ENCODE measurements at places on chromosomes 12 and 14.

DNA sequence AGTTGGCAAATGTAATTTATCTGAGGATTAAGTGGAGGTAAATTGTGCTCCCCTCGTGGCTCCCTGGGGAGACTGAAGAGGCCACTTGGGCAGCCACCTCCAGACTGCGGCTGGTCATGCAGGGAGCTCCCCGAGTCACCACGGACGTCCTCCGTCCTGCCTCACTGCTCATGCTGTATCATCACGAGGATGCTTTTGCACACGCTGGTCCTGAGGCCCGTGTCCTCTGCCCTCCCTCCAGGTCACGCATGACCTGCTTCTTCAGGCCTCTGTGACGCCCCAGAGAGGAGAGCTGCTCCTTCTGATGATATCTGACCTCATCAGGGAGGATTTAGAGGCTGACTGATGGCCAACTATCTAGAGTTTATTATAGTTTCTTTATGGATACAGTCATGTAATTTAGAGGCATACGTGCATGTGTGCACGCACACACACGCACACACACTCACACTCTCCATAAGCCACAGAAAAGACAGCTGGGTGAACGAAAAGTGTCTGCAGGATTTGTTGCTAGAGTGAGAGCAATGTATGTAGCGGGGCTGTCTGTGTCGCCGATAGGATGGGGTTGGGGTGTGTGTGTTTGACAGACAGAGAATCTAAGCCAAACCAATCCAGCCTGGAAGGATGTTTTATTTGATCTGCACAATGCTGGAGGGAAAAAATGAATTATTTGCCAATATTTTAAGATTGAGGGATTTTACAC lies 160.0 kb downstream of the ADGRD1 start:
- no peak for DNase-seq

- DNase-seq, result no peak
These were observed 264.2 kb upstream of the AMIGO2 start for GRCh38 chr12:47343684-47344567.

GRCh38 chr12:75862692-75863471 lies 168.7 kb downstream of the PHLDA1 start:
- no peak for DNase-seq

DNA sequence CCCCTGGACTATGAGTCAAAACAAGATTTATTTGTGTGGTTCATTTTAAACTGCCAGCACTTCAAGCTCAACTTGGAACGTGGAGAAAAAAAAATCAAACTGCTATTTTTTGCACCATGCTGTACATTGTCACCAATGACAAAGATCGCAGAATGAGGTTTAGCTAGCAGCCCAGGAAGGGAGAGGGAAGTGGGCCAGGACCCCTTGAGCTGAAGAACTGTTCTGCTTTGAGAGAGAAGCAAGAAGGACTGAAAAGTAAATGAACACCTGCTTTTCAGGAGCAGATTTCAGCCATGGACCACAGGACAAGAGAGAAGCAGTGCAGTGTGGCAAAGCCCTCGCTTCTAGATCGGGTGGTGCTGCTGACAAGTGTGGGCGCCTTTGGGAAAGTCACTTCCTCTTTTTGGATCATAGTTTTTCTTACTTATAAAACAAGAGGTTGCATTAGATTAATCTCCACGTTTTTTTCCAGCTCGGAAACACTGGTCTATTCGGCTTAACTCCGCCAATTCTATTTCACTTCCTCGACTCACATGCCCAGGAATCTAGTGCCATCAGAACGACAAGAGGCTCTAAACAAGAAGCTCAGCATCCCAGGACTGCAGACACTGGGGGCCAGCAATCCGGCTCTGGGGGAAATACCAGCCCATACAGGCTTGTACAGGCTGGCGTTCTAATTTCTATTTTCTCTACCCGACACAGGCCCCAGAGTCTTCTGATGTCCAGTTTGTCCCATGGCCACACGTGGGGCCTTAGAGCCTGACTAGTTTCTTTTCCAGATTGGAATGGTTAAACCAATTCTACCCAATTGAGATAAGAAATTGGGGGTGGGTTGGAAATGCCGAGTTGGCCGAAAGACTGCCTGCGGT lies 129.9 kb downstream of the CRACR2A start:
- peak; percentile 11 for DNase-seq

DNA sequence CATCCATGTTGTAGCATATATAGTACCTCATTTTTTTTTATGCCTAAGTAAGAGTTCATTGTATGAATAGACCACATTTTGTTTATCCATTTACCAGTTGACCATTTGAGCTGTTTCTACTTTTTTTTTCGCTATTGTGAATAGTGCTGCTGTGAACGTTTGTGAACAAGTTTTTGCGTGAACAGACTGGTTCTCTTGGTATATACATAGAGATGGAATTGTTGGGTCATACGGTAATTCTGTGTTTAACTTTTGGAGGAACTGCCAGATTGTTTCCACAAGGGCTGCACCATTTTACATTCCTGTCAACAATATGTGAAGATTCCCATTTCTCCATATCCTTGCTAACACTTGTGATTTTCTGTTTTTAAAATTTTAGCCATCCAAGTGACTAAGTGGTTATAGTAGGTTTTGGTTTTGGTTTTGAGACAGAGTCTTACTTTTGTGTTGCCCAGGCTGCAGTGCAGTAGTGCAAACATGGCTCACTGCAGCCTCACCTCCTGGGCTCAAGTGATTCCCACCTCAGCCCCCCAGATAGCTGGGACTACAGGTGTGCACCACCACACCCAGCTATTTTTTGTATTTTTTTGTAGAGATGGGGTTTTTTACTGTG lies 68.3 kb upstream of the AMN start:
- no peak for DNase-seq

DNA sequence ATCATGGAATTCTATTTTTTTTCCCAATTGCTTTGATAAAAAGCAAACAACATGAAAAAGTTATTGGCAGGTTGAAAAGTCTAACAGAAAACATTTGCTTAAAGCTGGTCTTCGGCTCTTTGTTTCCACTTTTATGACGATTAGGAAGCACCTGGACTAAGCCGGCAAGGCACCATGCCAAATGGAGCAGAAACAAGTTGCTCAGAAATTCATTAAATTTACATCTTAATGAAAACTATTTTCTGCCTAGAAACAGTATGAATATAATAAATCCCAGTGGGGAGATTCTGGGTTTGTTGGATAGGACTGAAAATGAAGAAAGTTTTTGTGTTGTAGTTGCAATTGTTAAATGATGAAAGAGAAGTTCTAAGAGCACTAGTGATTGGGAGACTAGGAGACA lies 51.4 kb upstream of the OR9K2 start:
- peak; percentile 42 for DNase-seq

- no peak for DNase-seq
These were observed 69.0 kb downstream of the HSPB8 start for GRCh38 chr12:119247720-119248043.

DNA sequence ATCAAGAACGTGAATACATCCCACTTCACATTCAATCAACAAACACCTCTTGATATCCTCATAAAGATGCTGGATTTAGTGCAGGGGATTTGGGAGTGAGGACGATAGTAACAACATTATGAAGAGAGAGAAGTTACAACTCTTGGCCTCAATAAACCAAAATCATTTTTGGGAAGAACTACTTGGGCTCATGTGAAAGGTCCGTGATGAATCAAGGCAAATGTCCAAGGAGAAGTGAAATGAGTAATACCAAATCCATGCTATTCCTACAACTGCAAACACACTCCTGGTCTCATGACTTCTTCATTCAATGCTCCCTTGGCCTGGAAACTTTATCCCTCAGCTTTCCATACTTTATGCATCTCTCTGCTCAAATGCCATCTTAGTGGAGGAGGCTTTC lies 162.0 kb upstream of the LMNTD1 start:
- DNase-seq, result no peak

GRCh38 chr12:88450136-88450535 lies 130.1 kb downstream of the KITLG start:
- no peak for DNase-seq

DNA sequence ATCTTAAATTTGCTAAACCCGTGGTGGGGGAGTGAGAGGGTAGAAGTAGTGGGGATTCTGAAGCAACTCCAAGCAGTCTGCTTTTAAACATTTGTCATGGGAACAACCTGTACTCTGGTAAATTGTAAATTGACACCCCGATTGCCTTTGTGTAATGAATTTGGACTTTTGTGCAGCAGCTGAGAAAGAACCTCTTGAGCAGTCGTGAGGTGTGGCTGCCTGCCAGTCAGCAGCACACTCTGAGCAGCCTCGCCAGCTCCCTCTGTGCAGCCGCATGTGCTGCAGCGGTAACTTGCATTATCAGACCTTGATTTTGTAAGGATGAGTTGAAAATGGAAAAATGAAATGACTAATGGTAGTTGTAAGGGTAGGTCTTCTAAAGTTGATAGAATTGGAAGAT lies 74.3 kb downstream of the SUSD6 start:
- no peak for DNase-seq

- DNase-seq, result peak; percentile 42
These were observed 46.7 kb downstream of the TMCC3 start for GRCh38 chr12:94603434-94604365.

DNA sequence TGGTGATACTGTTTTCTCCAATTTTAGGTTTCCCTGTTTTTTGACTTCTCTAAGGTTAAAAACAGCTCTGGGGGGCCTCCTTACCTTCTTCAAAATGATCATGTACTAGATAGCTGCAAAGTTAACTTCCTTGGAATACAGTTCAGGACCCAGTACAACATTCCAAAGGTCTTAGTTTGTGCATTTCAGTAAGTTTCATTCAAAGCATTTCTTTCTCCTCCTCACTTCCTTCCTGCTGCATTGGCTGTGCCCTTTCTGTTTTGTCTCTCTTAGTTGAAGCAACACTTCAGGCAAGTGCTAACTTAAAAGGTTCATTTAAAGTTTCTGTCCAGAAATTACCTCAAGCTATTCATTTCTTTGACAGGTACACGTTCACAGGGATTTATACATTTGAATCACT lies 95.7 kb downstream of the SCN8A start:
- no peak for DNase-seq

- no peak for DNase-seq
These were observed 53.1 kb downstream of the DAD1 start for GRCh38 chr14:22535916-22536315.

DNA sequence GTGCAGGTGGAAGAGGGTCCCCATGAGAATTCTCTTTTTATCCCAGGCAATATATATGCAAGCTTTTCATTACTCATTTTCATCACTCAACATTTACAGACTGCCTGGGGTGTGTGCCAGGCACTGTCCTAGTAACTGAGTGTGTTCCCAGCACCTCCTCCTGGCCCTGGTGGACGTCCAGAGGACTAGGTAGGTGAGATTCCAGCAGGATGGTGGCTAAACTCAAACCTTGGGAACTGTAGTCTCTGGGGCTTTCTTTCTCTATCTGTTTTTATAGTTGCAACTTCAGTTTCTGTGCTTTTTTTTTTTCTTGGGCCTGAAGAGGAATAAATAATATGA lies 63.8 kb downstream of the SUSD6 start:
- no peak for DNase-seq

- DNase-seq, result no peak
These were observed 11.4 kb downstream of the AGAP2 start for GRCh38 chr12:57726884-57727757.

DNA sequence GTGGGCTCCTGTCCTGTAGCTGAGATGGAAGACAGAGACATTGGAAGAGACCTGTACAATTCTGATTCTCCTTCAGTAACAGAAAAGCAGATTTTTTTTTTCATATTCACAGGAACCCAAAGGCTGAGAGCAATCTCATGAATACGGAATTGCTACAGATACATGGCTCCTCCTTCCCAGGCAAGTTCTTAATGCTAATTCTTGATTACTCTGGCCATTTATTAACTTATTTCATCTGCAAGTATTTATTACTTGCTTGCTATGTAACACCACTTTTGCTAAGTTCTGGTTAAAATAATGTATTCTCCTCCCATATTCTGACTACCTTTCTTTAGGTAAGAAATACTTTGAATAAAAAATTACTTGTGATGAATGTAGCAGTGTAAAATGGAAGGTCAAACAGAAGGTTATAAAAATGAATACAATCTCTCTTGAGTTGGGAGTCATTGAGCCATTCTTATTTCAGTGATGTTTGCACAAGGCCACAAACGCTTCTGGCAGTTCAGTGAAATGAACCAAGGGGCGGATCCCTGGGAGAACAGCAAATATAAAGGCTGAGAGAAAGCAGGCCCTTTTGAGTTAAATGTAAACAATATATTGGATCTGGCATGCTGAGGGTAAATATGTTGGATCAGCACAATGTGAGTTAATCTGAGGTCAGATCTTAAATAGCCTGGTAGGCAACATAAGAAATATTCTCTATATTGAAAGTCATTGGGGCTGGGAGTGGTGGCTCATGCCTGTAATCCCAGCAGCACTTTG lies 37.6 kb downstream of the MUCL1 start:
- no peak for DNase-seq

DNA sequence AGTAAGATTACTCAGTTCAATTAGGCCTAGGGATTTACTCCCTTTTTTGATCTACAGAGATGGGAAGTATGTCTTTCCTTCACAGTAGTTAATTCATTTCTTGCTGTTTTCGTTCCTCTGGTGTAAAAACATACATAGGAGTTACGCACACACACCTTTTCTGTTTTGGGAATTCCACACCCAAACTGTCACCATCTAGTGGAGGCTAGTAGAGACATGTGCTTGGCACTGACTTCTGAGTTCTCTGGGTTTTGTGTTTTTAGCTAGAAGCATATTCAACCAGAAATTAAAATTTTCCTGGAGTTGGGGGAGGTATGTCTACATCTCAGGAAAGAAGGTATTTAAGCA lies 1.4 kb downstream of the SUSD6 start:
- DNase-seq, result no peak

DNA sequence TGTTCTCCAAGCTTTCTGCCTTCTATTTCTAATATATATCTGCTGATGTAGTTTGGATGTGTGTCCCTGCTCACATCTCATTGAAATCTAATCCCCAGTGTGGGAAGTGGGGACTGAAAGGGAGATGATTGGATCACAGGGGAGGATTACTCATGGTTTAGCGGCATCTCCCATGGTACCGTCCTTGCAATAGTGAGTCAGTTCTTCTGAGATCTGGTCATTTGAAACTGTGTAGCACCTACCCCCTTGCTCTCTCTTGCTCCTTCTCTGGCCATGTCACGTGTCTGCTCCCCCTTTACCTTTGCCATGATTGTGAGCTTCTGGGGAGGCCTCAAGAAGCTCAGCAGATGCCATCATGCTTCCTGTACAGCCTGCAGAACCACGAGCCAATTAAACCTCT lies 26.2 kb upstream of the ALX1 start:
- DNase-seq, result no peak

DNA sequence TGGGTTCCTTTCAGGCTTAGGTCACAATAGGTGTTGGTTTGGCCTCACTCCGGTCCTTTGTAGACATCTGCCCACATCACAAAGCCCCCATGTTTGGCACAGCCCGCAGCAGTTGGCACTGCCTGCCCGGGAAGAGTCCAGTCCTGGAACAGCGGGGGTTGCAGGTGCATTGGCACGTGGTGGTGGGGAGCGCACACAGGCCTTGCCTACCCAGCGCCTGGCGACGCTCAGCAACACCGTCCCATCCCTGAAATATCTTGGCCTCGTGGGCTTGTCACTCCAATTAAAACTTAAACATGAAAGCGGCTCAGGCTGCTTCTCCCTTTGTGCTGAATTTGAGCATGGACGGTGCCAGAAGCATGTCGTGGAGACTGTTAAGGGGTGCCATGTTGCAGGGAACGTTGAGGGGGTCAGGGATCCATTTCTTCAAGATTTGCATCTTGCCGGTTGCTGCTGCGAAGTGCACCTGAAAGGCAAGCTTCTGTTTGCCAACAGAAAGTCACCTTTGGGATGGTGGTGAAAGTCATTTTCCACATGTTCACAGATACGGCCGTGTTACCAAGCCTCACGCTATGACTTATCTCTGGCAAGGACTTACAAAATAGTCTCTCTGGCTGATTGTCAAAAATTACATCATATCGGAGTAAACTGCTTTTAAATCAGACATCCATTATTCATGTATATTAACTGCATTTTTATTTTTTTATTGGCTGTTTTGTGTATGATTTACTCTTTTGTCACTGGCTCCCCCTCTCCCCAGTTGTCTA lies 91.5 kb downstream of the FBXW8 start:
- DNase-seq, result no peak
